CD4-positive, alpha-beta T cell treated with Interleukin-17A for 4 hours (primary cell): ENCODE measurements at places on chromosomes 4 and X.
A peak's percentile ranks its signal among the peaks of the same experiment; 100 is the strongest.

DNA sequence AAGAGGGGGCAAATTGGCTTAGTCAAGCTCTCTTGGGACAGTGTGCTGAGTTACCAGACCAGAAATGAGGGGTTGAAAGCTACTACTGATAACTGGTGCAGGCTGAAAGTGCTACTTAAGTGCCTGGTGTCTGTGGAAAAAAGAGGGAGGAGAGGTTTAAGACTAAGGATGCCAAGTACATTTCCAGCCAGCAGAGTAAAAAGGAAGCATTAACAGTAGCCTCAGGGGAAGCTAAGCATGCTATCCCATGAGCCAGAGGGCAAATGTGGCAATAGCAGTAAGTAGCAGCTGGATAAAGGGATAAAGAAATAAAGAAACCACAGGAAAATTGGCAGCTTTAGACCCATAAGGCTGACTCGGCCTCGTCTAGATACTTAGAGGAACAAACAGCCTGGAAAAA is 196.3 kb upstream of the MAB21L2 start:
- no peak for DNase-seq

DNA sequence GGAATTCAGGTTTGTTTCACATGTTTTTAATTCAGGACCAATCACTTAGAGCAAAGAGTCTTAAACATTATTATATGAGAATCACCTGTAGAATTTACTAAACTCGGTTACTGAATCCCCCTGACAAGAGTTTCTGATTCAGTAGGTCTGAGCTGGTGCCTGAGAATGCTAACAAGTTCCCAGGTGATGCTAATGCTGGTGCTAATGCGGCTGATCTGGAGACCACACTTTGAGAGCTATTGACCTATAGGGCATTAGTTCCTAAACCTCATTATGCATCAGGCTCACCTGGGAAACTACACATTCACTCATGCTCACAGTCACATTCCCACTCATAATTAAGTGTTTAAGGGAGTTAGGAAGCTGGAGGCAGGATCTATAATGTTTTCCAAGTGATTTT is 36.1 kb upstream of the NUDT6 start:
- DNase-seq: no peak

DNA sequence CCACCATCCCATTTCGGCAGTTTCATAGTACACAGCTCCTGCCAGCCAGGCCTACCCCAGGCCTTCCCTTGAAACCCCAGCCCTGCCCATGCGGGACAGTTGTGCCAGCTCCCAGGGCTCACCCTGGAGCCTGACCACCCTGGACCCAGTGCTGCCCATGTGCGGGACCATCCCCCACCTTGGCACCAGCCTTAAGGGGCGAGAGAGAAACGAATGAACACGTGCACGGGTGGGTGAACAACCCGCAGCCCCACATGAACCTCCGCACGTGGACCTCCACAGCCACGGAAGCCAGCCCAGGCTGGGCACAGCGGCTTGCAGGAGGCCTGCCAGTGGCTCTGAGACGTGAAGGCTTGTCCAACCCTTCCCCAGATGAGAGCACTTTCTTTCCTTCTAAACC is 76.0 kb upstream of the MXD4 start:
- DNase-seq: no peak

GRCh38 chrX:9420275-9421265 is 44.3 kb upstream of the TBL1X start:
- DNase-seq: peak; percentile 7

DNA sequence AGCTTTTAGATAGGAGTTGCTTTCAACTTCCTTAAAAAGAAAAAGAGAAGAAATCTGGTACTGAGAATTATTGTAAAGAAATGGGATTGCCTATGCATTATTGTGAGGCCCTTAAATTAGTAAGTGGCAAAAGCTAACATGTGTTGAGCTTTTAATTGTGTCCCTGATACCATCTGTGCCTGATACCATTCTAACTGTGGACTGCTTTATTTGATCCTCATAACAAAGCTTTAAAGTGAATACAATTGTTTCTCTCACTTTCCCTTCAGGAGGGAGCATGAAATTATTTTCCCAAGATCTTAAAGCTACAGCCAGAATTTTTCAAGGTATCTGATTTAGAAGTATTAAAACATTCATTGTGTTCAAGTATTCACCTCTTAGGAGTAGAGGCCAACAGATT is 9.9 kb downstream of the KCTD8 start:
- DNase-seq: no peak

- no peak for DNase-seq
These were observed 164.7 kb upstream of the SLC7A11 start for GRCh38 chr4:138406876-138407275.

DNA sequence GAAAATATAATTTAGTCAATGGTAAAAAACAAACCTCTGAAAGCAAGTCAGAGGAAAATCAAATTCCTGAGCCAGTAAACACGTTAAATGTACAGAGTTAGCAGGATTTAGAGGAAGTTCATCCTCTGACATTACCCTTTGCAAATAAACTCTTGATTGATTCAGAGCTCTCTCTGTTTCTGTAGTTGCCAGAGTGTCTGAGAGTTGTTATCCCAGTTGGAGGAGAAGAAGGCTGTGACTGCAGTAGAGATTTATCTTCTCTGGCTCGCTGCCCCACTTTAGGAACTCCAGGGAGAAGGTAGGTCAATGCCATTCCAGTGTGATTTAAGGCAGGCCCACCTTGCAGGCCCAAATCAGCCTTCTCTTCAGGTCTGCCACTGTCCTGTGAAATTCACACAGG is 6.2 kb upstream of the AMOT start:
- DNase-seq: no peak

- no peak for DNase-seq
These were observed 19.5 kb downstream of the MID1IP1 start for GRCh38 chrX:38820751-38821150.

GRCh38 chr4:23717528-23718248 is 172.2 kb downstream of the PPARGC1A start:
- DNase-seq: no peak

- DNase-seq: no peak
These were observed 430.1 kb upstream of the FRG1 start for GRCh38 chr4:189510601-189511000.

DNA sequence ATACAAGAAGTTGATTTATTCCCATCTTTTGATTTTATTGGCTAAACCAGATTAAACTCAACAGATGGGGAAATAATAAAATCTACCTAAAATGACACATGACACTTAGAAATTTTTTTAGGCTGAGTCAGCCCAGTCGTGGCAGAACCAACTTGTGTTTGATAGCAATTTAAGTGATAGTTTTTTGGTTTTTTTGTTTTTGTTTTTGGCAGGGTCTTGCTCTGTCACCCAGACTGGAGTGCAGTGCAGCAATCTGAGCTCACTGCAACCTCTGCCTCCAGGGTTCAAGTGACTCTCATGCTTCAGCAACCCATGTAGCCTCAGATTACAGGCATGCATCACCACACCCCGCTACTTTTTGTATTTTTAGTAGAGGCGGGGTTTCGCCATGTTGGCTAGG is 370.3 kb upstream of the NOCT start:
- no peak for DNase-seq

- DNase-seq: no peak
These were observed 221.8 kb downstream of the KIT start for GRCh38 chr4:54879576-54879975.
